ENCODE measurements at places on chromosomes 4 and X. TPM values are rescaled to one million over a fixed set of nuclear protein-coding genes. Genes with fewer than 3 reads are reported as not detected.

The HSPA4L gene
- total RNA-seq = not detected

The FAT1 gene
- total RNA-seq = not detected

DNA sequence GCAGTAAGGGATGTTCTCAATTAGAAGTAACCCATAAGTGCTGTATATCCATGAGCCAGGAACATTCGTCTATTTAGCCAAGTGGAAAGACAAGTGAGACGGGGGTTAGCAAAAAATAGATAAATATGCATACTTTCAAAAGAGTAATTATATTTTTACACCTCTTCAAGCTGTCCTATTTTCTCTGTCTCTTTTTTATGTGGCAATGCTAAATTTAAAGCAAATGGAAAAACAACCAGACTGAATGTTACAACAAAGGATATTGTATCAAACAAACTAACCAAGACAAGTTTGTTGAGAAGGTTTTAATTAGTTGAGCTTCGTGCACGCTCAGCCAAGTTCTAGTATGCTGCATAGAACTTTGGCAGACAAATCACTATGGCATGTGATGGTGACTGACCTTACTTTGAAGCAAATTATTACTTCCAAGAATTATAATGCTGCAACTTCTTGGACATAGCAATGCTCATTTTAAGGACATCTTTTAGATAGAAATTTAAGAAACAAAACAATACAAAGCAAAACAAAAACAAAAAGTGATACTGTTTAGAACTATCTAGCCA is 61.4 kb upstream of the TMEM150C start:
- no peak for DNase-seq

DNA sequence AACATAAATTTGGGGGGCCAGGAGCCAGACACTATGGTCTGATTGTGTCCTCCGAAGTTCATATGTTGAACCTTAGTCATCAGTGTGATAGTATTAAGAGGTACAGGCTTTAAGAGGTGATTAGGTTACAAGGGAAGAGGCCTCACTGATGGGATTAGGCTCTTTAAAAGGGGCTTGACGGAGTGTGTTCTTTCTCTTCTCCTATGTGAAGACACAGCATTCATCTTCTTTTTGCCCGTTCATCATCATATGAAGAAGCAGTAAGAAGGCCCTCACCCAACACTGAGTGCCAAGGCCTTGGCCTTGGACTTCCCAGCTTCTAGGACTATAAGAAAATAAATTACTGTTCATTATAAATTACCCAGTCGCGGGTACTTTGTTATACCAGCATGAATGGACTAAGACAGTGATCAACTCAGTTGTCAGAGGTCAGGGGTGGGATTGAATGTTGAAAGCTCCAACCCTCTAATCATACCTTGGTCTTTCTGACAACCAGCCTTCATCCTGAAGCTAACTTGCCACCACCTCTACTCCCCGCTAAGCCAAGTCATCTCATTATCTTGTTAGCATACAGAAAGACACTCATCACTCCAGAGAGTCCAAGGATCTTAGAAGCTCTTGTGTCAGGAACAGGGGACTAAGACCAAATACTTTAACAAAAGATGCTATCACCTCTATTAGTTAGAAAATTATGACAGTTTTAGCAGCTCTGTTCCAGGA is 543.4 kb upstream of the DIPK2B start:
- no peak for DNase-seq

DNA sequence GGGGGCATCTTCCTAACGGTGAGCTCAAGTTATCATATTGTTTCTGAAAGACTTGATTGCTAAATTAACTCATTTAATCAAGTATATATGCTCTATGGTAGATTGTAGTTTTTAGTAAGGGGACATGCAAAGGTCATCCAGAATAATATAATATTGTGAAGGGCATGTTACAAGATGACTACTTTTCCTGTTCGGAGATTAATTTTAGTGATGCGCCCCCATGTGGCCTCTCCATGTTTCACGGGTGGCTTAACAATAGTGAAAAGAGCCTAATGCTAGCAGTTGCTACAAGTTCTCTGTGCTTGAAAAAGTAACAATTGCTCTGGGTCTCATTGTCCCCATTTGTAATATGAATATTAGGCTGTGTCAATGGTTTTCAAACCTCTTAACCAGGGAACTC is 12.2 kb downstream of the SMPX start:
- DNase-seq = peak; percentile 24
